LHCN-M2 (cell line): ENCODE measurements at places on chromosomes 1 and 21.

- peak; percentile 71 for DNase-seq
Observed at GRCh38 chr1:192943108-192943507, 116.1 kb downstream of the UCHL5 start.

DNA sequence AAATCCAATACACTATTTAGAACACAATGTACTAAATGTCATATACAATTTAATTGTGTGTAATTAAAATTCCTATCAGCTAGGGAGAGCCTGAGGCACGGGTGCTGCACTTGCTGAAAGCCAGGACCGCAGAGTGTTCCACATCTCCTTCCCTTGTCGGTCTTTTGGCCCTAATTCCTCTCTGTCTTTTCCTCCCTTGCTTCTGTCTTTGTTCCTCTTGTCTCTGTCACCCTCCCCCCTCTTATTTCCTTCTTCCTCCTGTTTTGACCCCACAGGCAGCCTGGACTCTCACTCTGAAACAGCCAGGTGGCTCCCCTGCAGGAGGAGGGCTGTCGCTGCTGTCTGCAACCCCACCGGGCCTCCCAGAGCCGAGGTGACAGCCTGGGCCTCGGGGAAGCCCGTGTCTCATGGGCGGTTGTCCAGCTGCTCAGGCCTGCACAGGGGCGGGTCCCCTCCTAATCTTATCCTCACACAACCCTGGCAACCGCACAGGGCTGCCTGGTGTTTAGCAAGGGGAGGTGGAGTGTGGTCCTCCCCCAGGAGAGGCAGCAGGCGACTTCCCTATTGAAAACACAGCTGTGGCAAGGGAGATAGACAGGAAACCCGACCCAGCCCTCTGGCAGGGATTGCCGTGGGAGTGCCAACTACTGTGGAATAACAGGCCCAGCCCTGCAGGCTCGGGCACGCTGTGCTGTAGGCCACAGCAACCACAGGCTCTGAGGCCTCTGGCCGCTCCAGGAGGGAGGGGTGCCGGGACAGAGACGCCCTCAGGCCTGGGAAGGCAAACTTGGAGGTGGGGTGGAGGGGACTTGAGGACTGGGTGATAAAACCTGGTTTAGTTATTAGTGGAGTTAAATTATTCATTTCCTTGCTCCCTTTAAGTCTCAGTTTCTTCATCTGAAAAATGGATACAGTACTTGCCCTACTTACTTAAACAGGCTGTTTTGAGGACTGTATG is 68.8 kb upstream of the WDR26 start:
- DNase-seq, result peak; percentile 96

- DNase-seq, result no peak
Observed at GRCh38 chr1:161709373-161709772, 2.3 kb downstream of the FCRLA start.

DNA sequence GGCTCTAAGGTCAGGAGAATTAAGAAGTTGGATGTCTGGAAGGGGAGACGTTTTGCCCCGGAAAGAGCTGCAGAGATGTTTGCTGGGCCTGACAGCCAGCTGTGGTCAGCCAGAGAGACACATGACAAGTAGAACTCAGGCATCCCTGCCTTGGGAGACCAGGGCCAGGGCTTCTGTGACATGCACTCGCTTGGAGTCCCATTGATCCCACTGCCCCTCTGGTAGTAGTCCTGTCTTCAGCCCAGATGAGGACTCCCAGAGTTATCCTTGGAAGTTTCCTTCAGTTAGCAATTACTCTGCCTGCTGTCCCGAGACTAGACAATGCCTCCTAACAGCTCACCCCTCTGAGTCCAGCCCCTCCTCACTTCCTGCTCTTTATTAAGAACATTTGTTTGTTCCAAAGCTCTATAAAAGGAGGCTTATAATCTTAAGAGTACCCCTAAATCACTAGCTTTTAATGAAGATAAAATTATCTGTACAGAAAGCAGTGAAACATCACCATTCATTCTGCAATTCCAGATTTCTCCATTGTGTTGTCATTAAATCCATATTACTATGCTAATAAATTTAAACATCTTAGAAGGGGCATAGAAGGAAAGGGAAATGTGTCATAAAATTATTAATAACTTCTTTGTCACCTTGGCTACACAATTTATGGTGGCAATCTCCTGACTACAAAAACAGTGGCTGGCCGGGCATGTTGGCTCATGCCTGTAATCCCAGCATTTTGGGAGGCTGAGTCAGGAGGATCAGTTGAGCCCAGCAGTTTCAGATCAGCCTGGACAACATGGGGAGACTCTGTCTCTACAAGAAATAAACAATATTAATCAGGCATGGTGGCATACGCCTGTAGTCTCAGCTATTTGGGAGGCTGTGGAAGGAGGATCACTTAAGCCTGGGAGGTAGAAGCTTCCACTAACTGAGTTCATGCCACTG is 94.2 kb downstream of the KCNK1 start:
- DNase-seq, result no peak

DNA sequence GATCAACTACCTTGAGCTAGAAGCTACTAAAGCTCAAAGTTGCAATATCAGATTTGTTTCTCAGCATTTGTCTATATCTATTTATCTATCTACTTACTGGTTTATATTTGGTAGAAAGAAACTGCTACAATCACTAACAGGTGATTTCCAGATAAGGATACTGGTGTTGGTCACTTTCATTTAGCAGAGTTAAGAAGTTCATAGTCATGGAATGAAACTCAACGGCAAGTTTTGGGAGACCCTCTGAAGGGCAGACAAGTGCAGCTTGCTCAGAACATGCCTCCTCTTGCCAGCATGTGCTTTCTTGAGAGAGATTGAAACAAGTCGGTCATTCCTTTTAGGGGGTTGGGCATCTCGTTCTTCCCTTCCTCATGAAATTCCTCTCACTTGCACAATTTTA is 296.5 kb downstream of the GRIK1 start:
- DNase-seq, result no peak
